Vagina (tissue), 2 donors: ENCODE measurements at places on chromosomes 7 and 10. TPM values are rescaled to one million over a fixed set of nuclear protein-coding genes. Genes with fewer than 3 reads are reported as not detected.

GRCh38 chr10:91123261-91123660 is 97.2 kb upstream of the PCGF5 start:
- DNase-seq, result no peak

The TRIM56 gene
- 19.4 TPM for total RNA-seq

The FBH1 gene
- total RNA-seq, result 108 TPM

The BTBD16 gene
- not detected for total RNA-seq

DNA sequence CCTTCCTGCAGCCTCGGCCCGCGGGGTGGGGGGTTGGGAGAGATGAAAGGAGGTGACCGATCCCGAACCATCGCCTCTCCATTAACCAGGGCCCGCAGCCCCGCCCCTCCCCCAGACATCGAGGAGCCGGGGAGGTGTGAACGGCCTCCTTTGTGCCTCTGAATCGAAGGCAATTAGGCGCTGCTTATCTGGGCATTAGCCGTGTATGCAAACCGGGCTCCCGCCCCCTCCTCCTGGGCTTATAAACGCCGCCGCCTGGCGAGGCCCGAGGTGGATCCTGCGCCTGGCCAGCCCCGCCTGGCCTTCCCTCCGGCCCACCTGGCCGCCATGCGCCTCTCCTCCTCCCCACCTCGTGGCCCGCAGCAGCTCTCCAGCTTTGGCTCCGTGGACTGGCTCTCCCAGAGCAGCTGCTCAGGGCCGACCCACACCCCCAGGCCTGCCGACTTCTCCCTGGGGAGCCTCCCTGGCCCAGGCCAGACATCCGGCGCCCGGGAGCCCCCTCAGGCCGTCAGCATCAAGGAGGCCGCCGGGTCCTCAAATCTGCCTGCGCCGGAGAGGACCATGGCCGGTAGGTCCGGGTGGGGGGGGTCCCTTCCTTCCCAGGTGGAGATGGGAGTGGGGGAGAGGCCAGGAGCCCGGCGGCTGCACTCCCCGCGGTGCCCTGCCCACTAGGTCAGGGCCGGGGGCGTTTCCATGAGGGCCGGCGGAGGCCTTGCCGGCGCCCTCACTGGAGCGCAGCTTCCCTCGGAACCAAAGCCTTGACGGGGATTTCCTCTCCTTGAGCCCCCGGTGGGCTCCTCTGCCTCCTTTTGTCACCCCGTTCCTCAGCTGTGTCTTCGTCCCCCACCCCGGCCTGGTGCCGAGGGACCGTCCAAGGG is at the start of gene VENTX:
VENTX (plus strand) TSS at position 268 of the 878 bp plus-strand sequence; CDS start at position 328, 60 bp downstream.
- no peak for DNase-seq

DNA sequence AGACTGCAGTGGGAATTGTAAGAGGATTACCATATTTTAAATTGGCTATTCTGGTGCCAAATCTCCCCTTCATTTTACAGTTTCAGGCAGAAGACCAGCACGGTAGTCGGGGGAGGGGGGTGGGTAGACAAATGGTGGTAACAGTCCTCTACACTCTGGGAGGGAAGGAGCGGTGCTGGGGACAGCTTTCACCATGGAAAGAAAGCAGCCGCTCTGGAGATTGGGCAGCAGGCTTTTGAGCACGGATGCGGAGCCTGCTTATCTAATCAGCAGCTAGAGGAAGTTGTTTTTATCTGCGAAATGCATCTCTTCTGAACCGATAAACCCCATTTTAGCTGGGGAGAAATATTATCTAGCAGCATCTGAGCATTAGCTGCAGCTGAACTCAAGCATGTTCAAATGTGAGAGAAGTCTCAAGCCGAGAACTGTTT is 28.7 kb downstream of the IKZF1 start:
- no peak for DNase-seq

- no peak for DNase-seq
These were observed 57.4 kb upstream of the EGFR start for GRCh38 chr7:54961391-54961790.

- no peak for DNase-seq
These were observed 381.1 kb upstream of the SEMA3D start for GRCh38 chr7:85567983-85568382.

DNA sequence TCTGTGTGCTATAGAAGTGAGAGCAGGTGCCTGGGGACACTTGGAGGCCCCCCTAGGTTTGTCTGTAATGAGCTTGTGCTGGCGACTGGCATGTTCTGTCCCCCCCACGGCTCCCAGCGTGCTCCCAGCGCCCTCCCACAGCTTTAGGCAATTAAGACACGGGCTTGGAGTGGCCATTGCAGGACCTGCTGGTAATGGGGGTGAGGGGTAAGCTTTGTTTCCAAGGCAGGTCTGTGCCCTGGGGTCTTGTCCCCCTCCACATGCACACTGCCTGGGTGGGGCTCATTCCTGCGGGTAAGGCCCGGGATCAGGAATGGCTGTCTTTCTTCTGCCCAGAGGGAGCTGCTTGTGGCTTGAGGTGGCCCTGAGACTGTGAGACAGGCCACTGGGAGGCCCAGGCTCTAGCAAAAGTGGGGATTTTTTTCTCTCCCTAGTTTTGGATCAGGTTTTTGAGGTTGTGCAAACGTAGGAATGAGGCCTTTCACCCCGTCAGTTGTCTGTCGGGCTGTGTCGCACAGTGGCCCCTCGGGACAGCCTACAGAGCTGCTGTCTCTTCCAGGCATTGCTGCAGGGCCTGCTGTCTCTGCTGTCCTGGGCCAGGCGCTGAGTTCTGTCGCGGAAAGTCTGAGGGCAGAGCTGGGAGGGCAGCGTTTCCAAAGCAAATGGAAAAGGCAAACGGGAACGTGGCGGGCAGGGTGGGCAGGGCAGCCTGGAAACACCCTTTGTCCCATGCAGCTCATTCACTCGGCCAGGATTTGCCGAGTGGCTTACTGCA is 107.4 kb downstream of the LHPP start:
- DNase-seq, result no peak

The PRF1 gene
- total RNA-seq, result 20.9 TPM

DNA sequence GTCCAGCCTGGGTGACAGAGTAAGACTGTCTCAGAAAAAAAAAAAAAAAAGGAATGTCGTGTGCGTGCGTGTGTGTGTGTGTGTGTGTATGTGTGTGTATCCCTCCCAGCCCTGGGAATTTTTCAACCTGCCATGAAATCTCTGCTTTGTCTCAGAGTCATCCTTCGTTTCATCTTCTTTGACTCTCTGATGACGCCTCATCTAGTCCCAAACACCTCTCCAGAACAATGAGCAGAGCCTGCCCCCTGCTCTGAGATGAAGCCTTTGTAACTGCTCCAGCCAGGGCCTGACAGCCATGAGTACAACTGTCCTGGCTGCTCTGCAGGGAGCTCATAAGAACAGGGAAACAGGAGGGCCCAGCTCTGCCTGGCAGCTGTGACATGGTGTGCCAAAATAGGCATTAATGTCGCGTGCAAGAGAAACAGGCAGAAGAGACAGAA is 149.5 kb downstream of the FAM107B start:
- no peak for DNase-seq

DNA sequence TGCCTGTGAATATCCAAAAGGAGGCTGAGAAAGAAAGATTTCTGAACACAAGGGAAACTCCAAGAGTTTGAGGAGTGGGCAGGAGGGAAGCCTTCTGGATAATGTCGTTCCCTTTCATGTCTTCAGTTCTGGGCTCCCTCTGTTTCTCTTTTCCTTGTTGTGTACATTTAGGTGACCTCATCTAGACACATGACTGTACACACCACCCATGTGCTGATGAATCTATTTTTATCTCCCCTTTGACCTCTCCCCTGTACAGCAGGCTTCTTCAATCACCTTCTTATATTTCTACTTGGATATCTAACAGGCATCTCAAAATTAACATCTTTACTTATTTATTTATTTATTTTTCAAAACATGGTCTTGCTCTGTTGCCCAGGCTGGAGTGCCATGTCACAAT is 363.1 kb downstream of the GATA3 start:
- DNase-seq, result no peak

The LLCFC1 gene
- total RNA-seq, result not detected

GRCh38 chr10:33087152-33087551 is 129.1 kb upstream of the ITGB1 start:
- DNase-seq, result no peak

The NKX1-2 gene
- total RNA-seq, result 0.98 TPM

GRCh38 chr10:105952153-105952552 is 1212.4 kb downstream of the SORCS1 start:
- DNase-seq, result no peak

The CRCP gene
- total RNA-seq, result 56.5 TPM

GRCh38 chr7:114269714-114270113 is 144.9 kb upstream of the FOXP2 start:
- DNase-seq, result no peak

DNA sequence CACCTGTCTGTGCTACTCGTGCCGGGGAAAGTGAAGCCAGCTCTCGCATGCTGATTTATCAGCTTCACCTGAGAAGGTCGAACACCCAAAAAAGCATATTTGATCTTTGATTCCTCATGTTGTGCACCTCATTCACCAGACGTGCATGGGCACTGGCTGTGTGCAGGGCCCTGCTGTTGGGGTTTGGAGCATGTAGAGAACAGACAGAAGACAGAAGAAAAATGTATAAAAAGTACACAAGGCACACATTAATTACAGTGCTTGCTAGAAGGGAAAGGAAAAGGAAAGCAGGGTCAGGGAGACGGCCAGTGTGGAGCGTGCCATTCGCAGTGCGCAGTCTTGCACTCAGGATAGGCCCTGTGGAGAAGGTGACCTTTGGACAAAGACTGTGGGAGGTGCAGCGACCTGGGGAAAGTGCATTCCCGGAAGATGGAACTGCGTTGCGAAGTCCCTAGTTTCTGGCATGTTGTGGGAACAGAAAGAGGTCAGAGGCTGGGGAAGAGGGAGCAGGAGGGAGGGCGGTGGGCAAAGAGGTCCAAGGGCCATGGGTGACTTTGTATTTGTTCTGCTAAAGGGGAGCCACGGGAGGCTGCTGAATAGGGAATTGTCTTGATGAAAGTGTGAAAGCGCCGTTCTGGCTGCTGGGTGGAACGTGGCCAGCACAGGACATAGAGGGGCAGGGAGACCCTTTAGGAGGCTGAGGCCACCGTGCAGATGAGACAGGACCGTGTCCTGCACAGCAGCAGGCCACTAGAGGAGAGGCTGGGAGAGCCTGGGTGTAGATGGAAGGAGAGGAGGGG is 232.8 kb downstream of the GLRX3 start:
- DNase-seq, result no peak

- no peak for DNase-seq
These were observed 45.2 kb downstream of the DIP2C start for GRCh38 chr10:644076-644942.

- DNase-seq, result no peak
These were observed 665.0 kb downstream of the PARD3 start for GRCh38 chr10:34150103-34150502.

The RET gene
- total RNA-seq, result 7.9 TPM

DNA sequence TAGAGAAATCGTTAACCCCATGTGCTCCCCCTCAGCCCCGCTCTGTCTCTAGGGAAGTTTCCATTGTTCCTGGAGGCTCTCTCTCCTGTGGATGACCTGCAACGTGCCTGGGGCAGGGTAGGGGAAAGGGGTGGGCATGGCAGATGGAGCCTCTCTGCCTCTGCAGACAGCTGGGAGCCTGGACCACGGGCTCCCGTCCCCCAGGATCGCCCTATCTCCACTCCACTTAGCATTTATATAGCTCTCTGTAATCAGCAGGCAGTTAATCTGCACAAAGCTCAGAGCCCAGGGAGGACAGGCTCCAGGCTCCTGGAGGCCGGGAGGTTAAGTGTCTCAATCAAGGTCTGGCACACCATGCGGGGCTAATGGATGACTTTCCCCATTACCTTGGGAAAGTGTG is 369.7 kb downstream of the PLXNA4 start:
- no peak for DNase-seq

DNA sequence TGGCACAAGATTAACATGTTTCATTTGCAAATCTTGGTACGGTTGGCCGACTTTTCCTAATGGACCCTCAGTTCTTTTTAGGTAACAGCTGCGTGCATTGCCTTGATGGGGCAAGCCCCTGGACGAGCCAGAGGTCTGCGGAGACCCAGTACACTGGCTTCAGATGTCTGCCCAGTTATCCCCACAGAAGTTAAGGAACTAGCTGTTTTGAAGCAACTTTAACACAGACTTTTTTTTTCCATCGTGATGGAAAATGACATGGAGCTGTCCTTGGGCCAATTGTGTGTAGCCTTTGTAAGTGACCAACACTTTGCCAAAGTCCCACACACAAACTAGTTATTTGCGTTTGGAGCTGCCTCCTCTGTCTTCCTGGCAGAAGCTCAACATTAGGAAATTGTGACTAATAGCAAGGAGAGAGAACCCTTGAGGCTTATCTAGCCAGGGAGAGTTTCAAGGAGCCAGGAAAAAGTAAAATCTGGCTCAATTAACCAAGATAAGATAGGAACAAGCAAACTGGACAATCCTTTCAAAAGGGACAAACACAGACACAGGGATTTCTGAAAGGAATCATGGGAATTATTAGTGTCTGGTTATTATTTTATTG is 99.6 kb upstream of the BMPER start:
- no peak for DNase-seq

DNA sequence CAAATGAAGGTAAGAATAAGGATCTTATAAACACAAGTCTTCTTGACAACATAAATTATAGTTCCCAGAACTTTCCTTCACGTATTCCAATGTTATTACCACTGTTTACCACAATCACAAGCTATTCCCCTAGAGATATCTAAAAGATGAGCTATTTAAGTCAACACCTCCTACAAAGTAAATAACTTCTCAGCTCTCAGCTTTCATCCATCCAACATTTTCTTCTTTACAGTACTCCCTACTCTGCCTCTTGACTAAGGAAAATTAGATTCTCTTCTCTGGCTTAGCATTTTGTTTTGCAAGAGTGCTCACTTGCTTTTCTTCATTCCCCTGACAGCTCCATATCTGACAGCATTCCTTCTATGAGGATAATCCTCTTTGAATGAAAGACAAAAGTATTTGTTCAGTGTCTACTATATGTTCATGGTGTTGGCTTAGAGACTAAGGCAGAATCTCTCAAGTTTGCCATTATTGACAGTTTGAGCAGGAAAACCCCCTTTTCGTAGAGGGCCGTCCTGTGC is 93.0 kb upstream of the IL6 start:
- no peak for DNase-seq

DNA sequence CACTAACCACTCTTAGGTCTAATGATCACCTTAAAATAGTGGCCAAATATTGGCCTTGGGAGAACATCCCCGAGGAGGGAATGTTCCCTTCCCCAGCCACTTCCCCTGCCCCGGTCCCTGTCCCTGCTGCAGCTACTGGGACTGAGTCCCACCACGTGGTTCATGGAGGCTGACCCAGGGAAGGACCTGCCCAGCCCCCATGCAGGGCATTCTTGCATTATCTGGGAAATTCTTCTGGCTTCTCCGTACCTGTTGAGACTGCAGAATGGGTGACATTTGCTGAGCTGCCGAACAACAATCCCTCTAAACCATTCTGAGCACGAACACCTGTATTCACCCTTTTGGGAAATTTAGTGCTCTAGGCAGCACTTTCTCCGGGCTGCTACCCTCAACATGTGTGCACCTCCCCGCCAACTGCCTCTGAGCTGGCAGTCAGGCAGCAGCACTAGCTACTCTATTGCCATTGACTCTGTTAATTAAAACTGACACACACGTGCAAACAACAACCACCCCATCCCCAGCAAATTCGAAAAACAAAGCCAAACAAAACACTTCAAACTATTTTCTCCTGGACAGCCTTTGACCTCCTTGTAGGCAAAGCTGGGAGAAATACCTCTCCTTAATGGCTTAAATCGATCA is 567.4 kb upstream of the MKI67 start:
- no peak for DNase-seq
